Naive thymus-derived CD8-positive, alpha-beta T cell (primary cell): ENCODE measurements at places on chromosomes 11 and 22. TPM values are rescaled to one million over a fixed set of nuclear protein-coding genes. Genes with fewer than 3 reads are reported as not detected.

GRCh38 chr11:47765086-47765485 is 2.1 kb downstream of the FNBP4 start:
- DNase-seq = no peak

DNA sequence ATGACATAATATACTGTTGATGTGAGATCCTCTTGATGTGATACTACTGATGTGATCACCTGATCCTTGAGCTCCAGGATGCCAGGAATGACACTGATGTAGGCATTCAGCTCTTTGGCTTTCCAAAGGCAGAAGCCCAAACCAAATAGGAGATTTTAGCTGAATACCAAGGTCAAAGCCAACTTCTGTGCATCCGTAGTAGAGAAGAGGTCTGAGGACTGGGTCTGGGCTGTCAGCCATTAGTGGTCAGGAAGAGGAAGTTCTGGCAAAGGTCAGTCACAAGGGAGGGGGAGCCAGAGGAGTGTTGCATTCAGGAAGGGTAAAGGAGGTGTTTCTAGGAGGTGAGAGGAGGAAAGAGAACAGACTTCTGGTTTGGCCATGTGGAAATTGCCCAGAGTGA is 53.4 kb upstream of the PARVG start:
- no peak for DNase-seq

- no peak for DNase-seq
Observed at GRCh38 chr11:47551086-47551485, 1.8 kb downstream of the CELF1 start.

The MN1 gene
- total RNA-seq = 0.39 TPM

The SWAP70 gene
- total RNA-seq = 13.7 TPM

DNA sequence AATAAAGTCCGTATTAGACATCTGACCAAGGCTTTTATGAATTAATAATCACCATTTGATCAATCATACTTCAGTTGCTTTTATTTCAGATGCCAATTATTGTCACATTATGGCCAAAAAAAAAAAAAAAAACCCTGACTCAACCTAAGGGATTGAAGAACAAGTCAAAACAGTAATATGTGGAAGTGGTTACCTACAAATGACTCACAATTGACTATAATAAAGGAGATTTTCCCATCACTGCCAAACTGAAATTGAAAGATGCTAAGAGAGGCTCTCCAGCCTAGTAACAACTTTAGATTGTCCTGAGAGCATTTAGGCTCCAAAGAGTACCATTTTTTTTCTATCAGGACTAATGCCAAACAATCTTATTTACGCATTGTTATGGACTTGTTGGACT is 35.2 kb downstream of the SOX6 start:
- no peak for DNase-seq
